ENCODE measurements at places on chromosomes 1 and 21. TPM values are rescaled to one million over a fixed set of nuclear protein-coding genes. Genes with fewer than 3 reads are reported as not detected.

DNA sequence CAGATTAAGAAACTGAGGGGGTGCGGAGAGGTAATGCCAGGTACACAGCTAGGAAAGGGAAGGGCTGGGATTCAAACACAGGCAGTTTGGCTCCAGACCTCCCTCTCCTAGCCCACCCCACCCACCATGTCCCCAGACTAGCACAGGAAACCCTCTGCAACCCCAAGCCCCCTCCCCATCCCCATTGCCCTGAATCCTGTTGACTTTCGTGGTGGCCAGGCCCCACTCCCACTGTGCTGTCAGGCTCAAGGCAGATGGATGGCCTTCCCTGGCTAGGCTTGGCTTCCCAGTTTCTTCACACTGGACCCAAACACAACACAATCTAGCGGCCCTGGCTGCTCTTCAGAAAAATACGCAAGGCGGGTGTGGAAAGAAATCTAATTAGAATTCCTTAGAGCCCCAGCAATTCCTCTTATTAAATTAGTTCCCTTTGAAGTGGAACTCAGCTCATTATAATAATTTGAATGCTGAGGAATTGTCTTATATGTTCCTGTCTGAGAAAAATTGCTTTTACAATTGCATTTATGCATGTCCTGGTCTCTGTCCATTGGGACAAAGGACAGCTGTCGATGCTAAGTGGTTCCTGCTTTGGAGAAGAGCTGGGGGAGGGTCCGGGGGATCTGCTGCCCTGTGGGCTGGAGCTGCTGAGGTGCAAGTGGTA, 97.4 kb downstream of the SYF2 start:
- H3K27ac ChIP-seq, result no peak overlapping the region
- H3K27me3 ChIP-seq, result peaks cover 6% of the 10 kb centered on the region
- H3K4me3 ChIP-seq, result no peak overlapping the region
- DNase-seq, result no peak
- no peaks in the 10 kb centered on the region for H3K36me3 ChIP-seq
- no peaks in the 10 kb centered on the region for H3K4me1 ChIP-seq

Gene HRNR
- not detected for polyA plus RNA-seq

DNA sequence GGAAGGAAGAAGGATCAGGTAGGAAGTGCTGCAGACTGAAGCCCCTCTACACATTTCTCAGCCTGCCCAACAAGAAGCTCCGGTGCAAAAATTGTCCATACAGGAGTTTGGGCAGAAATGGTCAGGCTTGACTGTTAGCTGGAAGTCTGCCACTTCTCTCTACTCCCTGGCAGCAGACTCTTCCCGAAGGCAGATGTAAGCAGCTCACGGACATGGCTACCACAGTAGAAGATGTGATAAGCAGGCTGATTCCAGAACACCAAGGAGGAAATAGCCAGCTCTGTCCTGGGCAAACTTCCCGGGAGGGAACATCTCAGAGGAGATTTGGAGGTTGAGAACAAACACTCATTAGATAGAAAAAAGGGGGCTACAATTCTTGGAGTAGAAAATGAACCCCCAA, 52.6 kb downstream of the TRABD2B start:
- no peaks in the 10 kb centered on the region for H3K27me3 ChIP-seq
- H3K36me3 ChIP-seq, result no peaks in the 10 kb centered on the region
- no peak overlapping the region for H3K4me3 ChIP-seq
- DNase-seq, result no peak
- no peak overlapping the region for H3K27ac ChIP-seq
- H3K4me1 ChIP-seq, result no peaks in the 10 kb centered on the region

Gene OR10J1
- not detected for polyA plus RNA-seq

Gene TMEM269
- polyA plus RNA-seq, result not detected

Gene WNT3A
- not detected for polyA plus RNA-seq

Gene GBP2
- polyA plus RNA-seq, result 106 TPM

Gene DVL1
- 1.4 TPM for polyA plus RNA-seq

DNA sequence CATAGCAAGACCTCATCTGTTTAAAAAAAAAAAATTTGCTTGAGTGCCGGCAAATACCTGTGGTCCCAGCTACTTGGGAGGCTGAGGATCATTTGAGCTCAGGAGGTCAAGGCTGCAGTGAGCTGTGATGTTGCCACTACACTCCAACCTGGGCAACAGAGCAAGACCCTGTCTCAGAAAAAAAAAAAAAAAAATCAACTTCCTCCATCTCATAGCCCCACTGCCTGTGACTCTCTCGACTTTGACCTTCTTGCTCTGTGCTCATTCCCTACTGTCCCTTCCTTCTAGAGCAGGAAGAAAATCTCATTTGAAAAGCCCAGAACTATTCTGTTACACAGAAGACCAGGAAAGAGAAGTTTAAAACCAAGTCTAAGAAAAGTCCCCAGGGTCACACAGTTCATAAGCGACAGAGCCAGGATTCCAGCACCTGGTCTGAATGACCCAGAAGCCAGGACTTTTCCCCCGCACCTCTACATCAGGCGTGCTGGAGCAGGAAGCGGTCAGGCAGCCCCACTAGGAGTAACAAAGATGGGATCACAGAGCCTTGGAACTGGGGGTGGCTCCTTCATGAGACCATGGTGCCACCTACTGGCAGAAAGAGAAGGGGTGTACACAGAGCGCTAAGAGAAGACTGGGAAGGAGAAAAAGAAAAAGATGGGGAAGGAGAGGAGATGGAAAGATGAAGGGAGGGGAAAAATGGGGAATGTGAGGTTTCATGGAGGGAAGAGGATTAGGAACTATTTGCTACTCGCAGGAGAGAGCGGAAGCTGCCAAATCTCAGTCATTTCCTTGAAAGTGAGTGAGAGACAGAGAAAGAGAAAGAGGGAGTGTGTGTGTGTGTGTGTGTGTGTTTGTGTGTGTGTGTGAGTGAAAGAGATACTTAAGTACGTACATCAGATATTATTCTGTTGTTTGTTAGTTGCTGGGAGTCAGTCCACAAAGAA, 3.1 kb upstream of the P3R3URF start:
- H3K4me3 ChIP-seq, result no peak overlapping the region
- H3K4me1 ChIP-seq, result peaks cover 11% of the 10 kb centered on the region
- no peak overlapping the region for H3K27ac ChIP-seq
- H3K27me3 ChIP-seq, result peaks cover 1% of the 10 kb centered on the region

Gene HSPA6
- polyA plus RNA-seq, result 0.61 TPM

Gene ELAPOR1
- 6.2 TPM for polyA plus RNA-seq

Gene CNKSR1
- not detected for polyA plus RNA-seq

DNA sequence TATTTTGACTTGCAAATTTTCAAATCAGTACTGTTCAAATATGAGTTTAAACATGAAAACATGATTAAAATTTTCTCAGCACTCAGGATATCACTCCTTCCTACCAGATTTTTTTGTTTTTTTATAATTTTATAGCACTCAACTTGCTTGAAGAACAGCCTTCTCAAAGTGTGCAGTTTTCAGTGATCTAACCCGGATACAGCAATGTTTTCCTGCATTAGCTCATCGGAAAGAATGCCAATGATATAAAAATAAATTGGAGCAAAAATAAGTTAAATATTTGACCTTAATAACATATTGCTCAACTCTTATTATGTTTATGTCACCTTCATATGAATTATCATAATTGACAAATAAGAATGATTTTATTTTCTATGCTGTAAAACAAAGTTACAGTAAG, 766.8 kb downstream of the USP25 start:
- no peak for DNase-seq
- no peaks in the 10 kb centered on the region for H3K36me3 ChIP-seq
- no peak overlapping the region for H3K4me3 ChIP-seq

DNA sequence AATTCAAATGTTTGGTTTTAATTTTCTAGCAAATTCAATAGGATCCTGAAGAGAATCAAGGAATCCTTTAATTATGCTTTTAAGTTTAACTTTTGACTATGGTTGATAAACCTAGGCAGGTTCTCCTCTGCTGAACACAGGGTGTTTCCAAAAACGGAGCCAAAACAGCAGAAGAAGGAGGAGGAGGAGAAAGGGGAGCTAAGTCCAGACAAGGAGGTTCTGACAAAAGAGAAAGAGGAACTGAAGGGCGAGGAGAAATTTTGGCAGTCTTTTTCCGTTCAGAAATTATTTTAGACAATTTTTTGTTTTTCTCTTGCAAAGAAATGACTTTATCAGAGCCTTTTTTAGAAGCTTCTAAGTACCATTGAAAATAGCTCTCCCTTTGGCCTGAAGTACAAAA, 33.2 kb upstream of the FNBP1L start:
- H3K36me3 ChIP-seq, result no peaks in the 10 kb centered on the region
- no peak overlapping the region for H3K27ac ChIP-seq
- no peaks in the 10 kb centered on the region for H3K4me1 ChIP-seq
- DNase-seq, result no peak

Gene TTLL7
- polyA plus RNA-seq, result 0.46 TPM

GRCh38 chr1:37018510-37018909, 15.8 kb downstream of the GRIK3 start:
- H3K27me3 ChIP-seq, result peaks cover 7% of the 10 kb centered on the region
- no peak overlapping the region for H3K27ac ChIP-seq
- no peaks in the 10 kb centered on the region for H3K36me3 ChIP-seq
- no peak for DNase-seq
- H3K4me3 ChIP-seq, result no peak overlapping the region

Gene C1orf167
- polyA plus RNA-seq, result 3.0 TPM

DNA sequence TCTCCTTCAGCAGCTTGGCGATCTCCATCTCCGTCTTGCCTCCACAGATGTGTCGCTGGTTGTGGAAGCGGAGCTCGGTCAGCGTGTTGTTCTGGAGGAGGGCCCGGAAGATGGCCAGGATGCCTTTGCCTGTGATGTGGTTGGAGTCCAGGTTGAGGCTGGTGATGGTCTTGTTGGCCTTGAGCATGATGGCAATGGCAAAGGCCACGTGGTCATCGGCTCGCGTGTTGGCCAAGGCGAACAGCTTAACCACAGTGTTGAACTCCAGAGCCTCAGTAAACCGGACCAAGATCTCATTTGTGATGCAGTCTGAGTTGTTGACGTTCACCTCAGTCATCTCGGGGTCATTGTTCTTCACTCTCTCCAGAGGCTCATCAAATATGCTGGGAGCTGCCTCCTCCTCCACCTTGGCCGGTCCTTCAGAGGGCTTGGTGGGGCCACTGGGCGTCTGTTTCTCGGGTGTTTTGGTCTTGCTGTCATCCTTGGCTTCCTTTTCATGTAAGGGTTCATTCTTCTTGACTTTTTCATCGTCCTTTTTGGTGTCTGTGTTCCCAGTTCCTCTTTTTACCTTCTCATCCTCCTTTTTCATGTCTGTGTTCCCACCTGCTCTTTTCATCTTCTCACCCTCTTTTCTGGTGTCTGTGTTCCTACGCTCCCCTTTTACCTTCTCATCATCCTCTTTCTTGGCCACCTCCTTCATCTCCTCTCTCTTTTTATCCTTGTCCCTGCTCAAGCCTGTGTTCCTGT, 11.2 kb downstream of the SHISA4 start:
- no peak overlapping the region for H3K27ac ChIP-seq
- no peak overlapping the region for H3K4me3 ChIP-seq
- H3K27me3 ChIP-seq, result peaks cover 7% of the 10 kb centered on the region
- no peak for DNase-seq
- H3K4me1 ChIP-seq, result peaks cover 7% of the 10 kb centered on the region

Gene FLG2
- not detected for polyA plus RNA-seq

DNA sequence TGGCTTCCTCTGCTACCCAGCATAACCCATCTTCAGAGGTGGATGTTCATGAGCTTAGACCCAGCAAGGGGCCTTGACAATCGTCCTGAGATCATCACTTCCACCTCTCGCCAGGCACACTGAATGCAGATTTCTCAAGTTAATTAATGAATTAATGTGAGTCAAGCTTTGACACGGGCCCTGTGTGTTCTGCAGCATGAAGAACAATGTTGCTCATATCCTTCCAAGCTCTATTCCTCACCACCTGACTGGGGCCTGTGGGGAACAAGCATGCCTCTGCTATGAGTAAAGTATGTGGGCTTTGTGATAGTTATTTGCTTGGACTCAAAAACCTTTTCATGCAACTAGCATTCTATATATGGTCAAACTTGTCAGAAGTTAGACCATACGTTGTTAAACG, 122.0 kb downstream of the SEC16B start:
- no peak overlapping the region for H3K4me3 ChIP-seq
- no peaks in the 10 kb centered on the region for H3K4me1 ChIP-seq
- no peak overlapping the region for H3K27ac ChIP-seq

GRCh38 chr1:76593618-76594017, 273.7 kb upstream of the ST6GALNAC5 start:
- no peaks in the 10 kb centered on the region for H3K36me3 ChIP-seq
- no peak for DNase-seq
- H3K27me3 ChIP-seq, result peaks cover 5% of the 10 kb centered on the region
- no peak overlapping the region for H3K4me3 ChIP-seq
- H3K4me1 ChIP-seq, result no peaks in the 10 kb centered on the region
- no peak overlapping the region for H3K27ac ChIP-seq

DNA sequence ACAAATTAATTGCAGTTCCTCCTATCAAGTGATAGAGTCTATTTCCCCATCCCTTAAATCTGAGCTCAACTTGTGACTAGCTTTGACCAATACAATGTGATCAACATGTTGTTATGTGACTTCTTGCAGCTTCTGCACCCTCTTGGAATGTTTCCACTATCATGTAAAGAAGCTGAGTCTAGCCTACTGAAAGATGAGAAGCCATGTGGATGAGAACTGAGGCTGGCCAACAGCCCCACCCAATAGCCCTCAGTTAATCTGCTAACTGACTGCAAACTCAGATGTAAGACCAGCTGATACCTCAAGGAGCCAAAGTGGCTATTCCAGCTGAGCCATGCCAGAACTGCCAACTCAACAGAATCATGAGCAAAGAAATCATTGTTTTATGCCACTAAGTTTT, 44.0 kb downstream of the LYST start:
- no peak for DNase-seq
- peaks cover 16% of the 10 kb centered on the region for H3K36me3 ChIP-seq
- H3K4me1 ChIP-seq, result peaks cover 41% of the 10 kb centered on the region
- H3K27ac ChIP-seq, result no peak overlapping the region

Gene RHBDL2
- not detected for polyA plus RNA-seq

Gene PTGS2
- polyA plus RNA-seq, result 4.2 TPM

- H3K27me3 ChIP-seq, result peaks cover 10% of the 10 kb centered on the region
- H3K27ac ChIP-seq, result peak overlapping the region; percentile 100
- peak; percentile 33 for DNase-seq
- H3K4me1 ChIP-seq, result peaks cover 78% of the 10 kb centered on the region
- H3K36me3 ChIP-seq, result no peaks in the 10 kb centered on the region
These were observed 1.6 kb upstream of the PTPN7 start for GRCh38 chr1:202162047-202162417.

Gene FCRL2
- polyA plus RNA-seq, result not detected

- no peaks in the 10 kb centered on the region for H3K36me3 ChIP-seq
- DNase-seq, result no peak
- H3K27me3 ChIP-seq, result peaks cover 20% of the 10 kb centered on the region
- no peak overlapping the region for H3K27ac ChIP-seq
- H3K4me1 ChIP-seq, result peaks cover 21% of the 10 kb centered on the region
These were observed 1.2 kb upstream of the TAL1 start for GRCh38 chr1:47233186-47233585.

Gene GJB4
- polyA plus RNA-seq, result not detected

Measured in immature natural killer cell (primary cell).